ENCODE measurements at places on chromosomes 13 and 19.

GRCh38 chr13:98893371-98893770, 84.5 kb downstream of the DOCK9 start:
- DNase-seq = no peak

GRCh38 chr19:39708594-39708993, 4.3 kb downstream of the LGALS14 start:
- DNase-seq = no peak

- no peak for DNase-seq
Measured at GRCh38 chr13:21528616-21529015, 69.5 kb upstream of the ZDHHC20 start.

DNA sequence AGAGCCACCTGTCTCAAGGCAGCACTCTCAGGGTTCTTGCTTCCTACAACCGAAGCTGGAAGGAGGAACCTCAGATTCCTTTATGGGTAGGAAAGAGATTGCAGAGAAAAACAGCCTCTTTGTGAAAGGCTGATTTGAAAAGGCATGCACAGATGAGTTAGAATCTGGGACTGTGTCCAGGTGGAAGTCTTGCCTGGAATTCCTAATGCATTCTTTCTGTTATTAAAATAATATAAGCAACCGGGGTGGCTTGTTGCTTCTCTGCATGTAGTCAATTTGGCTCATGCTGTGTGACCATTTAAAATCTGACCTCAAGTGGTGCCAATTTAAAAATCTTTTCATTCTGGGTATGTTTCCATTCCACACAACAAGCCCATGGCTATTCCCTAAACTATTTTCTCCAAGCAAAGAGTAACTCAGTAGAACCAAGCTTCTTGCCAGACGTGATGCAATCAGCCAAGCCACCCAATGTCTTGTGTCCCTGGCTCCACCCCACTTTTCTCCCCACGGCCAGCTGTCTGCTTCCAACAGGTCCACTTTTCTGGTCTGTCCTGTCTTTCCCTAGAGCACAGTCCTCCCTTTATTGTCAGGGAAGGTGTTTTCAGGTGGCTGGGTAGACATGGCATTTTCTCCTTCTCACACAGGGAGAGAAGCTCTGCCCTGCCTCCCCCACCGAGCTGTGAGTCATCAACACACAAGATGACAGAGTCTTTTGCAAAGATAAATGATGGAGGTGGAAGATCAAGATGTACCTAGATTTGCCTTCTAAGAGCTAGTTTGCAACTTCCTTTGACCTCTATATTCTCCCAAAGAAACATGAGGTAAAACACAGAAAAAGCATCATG, 394.3 kb downstream of the FOXO1 start:
- no peak for DNase-seq

Data from Kasumi-1 (cell line).